ENCODE measurements at places on chromosomes 3 and 15.

GRCh38 chr3:76365275-76365674, 579.9 kb upstream of the ZNF717 start:
- DNase-seq = no peak

DNA sequence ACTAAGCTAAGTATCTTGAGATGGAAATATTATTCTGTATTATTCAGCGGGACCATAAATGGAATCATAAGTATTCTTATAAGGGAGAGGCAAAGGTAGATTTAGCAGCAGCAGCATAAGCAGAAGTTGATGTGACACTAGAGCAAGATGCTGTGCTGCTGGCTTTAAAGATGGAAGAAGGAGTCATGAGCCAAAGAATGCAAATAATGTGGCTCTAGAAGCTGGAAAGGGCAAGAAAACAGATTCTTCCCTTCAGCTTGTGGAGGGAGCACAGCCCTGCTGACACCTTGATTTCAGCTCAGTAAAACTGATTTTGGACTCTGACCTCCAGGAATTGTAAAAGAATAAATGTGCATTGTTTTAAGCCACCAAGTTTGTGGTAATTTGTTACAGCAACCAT, 144.2 kb upstream of the ANKRD28 start:
- peak; percentile 51 for DNase-seq

DNA sequence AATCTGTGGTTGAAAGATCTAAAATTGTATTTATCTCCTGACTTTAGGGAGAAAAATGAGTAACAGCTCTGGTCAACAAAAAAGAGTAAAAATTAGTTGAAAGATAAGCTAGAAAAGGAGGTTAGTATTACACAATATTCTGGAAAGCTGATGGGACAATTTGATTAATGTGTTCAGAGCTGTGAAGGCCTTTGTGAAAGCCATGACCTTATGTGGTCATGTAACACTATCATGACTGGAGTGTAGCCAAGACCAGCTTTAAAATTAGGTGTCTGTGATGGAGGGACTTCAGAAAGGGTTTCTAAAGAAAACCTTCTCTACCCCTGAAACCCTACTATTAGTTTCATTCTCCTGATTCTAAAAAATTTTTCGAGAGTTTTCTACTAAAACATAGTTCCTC, 127.2 kb downstream of the NFKBIZ start:
- peak; percentile 48 for DNase-seq

DNA sequence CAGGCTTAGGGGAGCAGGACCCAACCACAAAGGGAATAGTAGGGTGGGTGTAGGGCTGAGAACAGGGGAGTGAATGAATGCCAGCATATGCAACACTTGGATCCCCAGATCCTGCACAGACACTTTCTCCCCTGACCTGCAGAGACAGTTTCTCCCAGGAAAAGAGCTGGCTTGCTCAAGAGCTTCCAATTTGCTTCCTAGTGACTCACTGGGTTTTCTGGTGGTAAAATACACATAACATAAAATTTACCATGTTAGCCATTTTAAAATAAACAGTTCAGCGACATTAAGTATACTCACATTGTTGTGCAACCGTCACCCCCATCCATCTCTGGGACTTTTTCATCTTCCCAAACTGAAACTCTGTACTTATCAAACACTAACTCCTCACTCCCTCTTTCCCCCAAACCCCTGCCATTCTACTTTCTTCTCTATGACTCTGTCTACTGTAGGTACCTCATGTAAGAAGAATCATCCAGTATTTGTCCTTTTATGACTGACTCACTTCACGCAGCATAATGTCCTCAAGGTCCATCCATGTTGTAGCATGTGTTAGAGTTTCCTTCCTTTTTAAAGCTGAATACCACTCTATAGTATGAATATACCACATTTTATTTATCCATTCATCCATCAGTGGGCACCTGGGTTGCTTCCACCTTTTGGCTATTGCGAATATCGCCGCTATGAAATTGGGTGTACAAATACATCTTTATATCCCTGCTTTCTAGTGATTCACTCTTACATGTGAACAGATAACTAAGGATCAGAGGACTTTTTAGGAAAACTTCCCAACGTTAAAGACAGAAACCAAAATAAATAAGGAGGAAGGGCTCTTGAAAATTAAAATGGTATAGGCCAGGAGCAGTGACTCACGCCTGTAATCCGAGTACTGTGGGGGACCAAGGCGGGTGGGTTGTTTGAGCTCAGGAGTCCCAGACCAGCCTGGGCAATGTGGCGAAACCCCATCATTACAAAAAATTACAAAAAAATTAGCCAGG, 95.6 kb upstream of the TJP1 start:
- peak; percentile 77 for DNase-seq

- no peak for DNase-seq
Observed at GRCh38 chr3:125647318-125648014, 52.2 kb upstream of the OSBPL11 start.

DNA sequence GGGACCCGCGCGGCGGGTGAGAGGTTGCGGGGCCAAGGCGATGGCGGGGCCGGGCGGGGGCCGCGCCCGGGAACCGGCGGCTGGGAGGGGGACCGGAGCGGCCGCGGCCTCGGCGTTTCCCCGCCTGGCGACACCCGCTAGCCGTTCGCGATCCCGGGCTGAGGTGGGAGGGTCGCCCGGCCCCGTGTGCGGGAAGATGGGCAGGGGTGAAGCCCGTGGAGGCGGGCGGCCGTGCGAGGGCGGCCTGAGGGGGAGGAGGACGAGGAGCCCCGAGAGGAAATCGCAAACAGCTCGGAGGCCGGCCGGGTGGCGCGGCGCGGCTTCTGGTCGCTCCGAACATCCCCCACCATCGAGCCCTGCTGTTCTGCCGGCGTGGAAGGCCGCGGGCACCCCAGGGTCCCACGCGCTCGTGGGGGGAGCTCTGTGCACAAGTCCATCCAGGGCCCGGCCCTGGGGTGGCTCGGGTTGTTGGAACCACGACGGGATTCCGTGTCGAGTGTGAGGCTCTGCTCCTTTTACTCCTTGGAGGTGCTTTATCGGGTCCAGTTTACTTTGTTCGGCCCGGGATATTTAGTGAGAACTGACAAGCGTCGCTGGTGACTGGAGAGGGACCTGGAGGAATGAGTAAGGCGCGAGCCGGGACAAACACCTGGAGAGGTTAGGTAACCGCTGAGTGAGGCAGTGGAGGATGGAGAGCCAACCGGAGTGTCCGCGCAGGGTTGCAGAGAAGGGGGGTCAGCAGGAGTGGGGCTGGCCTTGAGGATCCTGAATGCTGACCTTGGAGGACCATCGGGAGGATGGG, 728 bp downstream of the CRTC3 start:
- DNase-seq = peak; percentile 58

- DNase-seq = no peak
Observed at GRCh38 chr3:107035176-107035575, 342.1 kb upstream of the CCDC54 start.

GRCh38 chr3:149414557-149415231, 37.2 kb upstream of the TM4SF1 start:
- DNase-seq = peak; percentile 31

DNA sequence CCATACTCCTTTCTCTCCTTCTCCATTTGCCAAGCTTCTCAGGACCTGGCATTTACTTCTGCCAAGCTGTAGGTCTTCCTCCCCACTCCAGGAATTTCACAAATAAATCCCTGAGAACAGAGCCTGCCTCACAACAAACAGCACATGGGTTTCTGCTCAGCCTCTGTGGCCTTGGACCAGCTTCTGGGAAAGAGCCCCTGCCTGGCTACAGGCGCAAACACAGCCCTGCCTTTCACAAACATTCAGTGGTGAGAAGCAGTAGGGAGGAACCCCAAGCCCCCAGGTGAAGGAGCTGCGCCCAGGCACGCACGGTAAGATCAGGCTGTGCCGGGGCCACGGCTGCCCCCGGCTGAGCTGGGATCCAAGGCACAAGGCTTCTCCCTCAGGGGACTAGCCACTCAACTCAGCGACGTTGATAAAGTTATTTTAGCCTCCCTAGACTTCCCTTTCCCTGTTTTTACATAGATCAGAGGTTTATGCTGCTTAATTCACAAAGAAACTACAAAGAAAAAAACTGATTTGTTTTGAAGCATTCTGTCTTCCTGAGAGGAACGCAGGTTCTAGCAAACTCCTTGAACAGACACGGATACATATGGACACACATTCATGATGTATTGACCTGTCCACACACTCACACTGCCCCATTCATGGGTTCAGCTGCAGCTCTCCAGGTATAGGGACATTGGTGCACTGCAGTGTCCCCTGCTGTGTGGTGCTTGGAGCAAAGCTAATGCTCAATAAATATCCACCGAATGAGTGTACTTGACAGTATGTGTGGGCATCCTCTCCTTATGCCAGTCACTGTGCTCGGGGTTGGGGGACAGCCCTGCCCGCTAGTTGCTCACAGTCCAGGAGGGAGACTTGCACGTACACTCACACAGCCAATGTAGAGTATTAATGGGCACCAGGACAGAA, 25.4 kb downstream of the HES1 start:
- no peak for DNase-seq

DNA sequence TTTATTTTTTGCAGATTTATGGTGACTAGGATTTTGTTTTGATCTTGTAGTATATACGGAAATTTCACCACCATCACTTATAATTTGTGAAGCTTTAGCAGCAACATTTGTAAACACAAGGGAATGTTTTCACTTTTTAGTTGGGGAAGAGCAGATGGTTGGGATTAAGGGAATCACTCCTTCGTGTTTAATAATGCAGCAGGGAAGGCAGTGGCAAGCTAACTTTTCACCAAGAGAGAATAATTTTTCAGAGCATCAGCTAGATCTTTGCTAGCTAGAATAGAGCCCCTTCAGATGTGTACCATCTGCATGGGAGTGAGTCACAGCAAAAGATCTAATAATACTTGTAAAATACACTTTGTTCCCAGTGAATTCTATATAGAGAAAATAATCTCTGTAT, 632.7 kb downstream of the CADM2 start:
- no peak for DNase-seq

GRCh38 chr15:95129574-95129973, 898.2 kb downstream of the MCTP2 start:
- peak; percentile 55 for DNase-seq

DNA sequence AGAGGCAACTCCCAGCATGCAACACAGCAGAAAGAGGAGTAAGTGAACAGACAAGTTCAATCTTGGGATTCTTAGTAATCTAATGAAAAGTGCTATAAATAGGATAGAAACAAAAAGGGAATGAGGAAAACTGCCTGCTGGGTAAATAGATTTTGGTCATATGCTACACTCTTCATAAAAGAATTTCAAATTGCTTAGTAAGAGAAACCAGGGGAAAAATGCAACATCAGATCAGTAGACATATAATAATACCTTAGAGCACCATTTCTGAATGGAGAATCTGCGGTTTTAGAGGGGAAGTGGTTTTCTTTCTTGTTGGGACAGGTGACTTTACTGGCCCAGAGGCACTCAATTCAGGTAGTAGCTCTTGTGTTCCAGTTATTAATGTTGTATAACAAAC, 13.4 kb upstream of the TBC1D5 start:
- no peak for DNase-seq

- no peak for DNase-seq
Observed at GRCh38 chr3:24373198-24373959, 121.3 kb downstream of the THRB start.

GRCh38 chr3:134378384-134378783, 4.1 kb upstream of the AMOTL2 start:
- peak; percentile 42 for DNase-seq

GRCh38 chr3:68121287-68121686, 466.9 kb upstream of the SUCLG2 start:
- no peak for DNase-seq

DNA sequence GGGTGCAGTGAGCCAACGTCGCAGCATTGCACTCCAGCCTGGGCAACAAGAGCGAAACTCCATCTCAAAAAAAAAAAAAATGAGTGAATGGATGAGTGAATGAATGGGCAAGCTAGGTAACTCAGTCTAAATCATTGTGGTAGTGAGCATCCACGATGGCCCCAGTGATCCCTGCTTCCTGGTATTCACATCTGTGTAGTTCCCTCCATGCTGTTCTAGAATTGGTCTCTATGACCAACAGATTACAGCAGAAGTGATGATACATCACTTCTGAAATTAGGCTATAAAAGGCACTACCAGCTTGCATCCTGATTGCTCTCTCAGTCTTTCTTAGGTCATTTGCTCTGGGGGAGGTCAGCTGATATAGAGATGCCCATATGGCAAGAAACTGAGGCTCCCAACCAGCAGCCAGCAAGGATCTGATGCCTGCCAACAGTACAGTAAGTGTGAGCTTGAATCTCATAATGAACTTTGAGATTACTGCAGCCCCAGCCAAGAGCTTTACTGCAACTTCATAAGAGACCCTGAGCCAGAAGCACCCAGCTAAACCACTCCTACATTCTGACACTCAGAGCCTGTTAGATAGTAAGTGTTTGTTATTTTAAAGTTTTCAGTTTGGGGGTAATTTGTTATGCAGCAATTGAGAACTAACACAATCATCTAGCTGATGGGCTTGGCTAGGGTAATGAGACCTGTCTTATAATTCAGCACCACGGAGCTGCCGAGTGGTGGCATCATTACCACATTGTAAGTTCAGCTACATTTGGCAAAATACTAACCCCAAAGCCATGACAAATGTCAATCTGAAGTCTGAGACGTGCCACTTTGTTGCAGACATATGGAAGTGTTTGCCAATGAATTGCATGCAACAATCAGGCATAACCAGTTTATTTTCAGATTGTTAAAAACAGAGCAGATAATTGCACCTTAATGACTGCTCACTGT, 53.0 kb downstream of the KLHL6 start:
- DNase-seq = peak; percentile 28

- peak; percentile 98 for DNase-seq
Observed at GRCh38 chr3:170802164-170803151, 67.5 kb downstream of the RPL22L1 start.

DNA sequence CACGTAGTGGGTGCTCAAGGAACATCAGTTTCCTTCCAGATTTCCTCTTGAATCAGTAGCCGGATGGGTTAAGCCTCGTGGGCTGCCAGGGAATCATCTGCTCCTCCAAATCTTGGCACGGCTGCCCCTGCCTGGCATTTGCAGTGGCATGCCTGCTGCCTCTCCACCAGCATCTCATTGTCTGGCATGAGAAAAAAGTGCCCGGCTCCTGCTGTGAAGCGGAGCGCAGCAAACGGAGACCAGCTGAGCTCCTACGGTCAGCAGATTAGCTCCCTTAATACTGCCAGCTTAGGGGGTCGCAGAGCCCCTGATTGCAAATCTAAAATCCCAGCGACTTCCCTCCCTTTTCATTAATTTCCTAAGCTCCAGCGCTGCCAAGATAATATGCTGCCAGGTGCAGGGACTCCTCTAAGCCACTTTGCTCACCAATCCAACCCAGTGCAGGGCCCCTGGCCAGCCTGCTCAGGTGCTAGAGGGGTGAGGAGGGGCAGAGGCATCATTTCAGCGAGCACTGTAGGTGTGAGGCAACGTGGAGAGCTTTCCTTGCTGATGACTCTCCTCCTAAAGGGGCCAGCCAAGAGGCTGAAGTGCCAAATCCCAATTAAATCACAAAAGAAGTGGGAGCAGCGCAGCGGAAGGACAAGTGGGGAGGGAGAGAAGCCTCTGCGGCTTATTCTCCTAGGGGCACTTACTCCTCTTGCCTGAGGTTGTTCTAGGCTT, 49.6 kb upstream of the ST8SIA2 start:
- no peak for DNase-seq

- no peak for DNase-seq
Observed at GRCh38 chr3:197149528-197149927, 119.9 kb upstream of the MELTF start.

GRCh38 chr3:165669504-165669903, 167.7 kb downstream of the BCHE start:
- no peak for DNase-seq

DNA sequence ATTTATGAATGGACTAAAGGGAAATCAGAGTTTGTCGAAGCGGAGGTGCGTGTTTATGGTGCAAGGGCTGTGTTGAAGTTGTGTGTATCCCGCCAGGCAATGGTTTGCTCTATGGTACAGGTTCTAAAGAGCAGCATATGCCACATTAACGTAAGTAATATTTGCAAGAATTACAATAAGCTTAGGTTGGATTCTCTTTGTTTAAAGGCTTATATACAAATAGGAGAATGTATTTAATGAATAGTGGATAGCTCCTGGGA, 800 bp downstream of the EPHA3 start:
- no peak for DNase-seq
